Inflammatory macrophage treated with lipopolysaccharide for 4 hours (primary cell): ENCODE measurements at places on chromosomes 12 and 14.

- no peak for DNase-seq
These were observed 206.4 kb upstream of the ALG10B start for GRCh38 chr12:38110026-38110699.

DNA sequence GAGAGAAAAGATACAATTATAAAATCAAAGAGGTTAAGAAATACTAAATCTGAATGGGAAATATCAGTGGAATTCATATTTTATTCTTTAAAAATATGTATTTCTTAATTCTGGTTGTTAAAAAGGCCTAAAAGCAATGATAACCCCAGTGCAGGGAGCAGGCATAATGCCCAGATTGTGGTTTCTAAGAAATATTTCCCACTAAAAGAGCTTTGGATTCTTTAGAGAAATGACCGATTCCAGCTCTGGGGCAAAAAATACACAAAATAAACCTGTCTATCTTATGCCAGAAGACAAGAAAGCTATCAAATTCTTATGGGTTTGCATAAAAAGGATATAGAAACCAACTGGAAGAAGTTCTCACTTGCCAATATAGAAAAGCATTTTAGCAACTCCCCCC lies 71.6 kb downstream of the PDE6H start:
- no peak for DNase-seq

DNA sequence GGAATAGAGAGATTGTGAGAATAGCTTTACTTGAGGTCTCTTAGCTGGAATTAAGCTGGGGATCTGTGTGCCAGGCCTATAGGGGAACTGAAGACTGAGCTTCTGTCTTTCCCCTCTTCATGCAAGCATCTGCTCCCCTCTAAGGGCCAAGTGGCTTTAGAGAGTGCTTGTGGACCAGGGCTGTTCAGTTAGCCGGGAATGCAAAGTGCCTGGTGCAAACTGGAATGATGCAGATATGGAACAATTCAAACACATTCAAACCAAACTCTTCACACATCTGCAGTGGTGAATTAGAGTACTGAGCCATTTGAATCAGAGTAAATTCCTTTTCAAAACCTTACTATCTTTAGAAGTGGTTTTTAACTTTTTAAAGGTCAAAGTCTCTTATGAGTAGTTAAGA lies 99.0 kb downstream of the LIN7A start:
- DNase-seq, result no peak

DNA sequence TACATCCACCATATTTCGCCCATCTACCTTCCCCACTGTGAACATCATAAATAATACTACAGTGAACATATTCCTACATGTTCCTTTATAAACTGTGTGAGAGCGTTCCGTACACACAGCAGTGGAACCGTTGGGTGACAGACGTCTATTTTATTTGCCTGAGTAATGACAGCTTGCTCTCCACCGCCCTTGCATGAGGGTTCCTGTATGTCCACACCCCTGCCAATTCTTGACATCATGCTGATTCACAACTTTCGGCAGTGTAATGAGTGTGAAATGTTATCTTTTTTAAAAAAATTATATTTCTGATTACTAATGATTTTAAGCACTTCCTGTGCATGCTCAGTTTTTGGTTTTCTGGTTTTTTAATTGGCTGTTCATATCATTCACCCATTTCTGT lies 4.3 kb upstream of the RAD52 start:
- peak; percentile 43 for DNase-seq

DNA sequence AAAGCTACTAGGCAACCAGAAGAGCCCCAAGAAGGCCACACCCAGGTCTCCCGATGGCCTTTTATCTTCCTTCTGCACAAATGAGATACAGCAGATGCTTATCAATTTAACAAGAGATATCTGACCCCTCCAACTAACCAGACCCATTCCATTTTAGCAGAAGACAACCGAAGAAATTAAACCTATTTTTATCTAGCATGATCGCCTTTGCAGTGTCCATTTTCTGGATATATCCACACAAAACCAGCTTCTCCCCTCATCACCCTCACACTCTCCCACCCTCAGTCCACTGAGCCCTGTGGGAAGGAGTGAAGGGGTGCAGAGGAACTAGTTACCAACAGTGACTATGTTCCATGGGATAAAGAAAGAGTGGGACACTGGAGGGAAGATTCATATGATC lies 20.9 kb upstream of the DHRS4 start:
- no peak for DNase-seq

GRCh38 chr12:40473962-40474361 lies 218.3 kb upstream of the CNTN1 start:
- DNase-seq, result no peak

DNA sequence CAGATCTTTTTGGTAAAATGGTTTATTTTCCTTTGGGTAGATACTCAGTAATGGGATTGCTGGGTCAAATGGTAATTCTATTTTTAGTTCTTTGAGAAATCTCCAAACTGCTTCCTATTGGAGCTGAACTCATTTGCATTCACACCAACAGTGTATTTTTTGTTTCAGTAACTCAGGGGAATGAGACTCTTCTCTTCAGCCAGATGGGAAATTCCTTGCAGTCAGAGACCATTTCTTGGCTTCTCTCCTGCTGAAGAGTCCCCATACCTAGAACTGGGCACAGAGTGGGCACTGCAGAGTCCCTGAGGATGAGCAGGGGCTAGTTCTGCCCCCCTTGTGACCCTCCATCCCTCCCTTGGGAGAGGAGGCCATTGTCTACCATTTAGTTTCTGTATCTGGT lies 10.8 kb downstream of the SDSL start:
- no peak for DNase-seq

GRCh38 chr14:68232300-68233055 lies 412.9 kb downstream of the RAD51B start:
- peak; percentile 95 for DNase-seq

DNA sequence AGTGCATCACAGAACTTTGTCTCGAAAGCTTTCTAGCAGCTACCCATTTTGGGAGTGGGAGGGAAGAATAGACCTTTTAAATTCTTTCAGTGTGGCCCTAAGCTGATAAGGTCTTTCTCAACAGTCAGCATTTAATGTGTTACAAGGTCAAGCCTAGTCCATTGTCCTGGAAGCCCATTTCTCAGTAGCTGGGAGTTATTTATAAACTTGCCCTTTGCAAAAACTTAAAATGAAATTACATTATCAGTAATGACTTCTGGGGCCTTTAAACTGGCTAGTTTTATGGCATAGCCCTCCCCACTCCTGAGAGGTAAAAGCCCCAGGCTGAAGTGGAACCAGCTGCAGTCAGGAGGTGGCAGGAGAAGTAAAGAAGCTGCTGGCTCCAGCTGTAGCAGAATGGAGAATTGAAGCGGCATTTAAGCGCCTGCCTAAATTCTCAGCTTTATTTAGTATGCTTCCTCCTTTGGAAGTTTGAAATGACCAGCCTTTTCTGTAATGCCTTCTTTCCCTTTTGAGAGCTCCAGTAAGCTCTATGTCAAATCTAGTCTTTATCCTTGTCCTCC lies 12.4 kb downstream of the COPZ1 start:
- peak; percentile 45 for DNase-seq
